ENCODE measurements at places on chromosomes 13 and 19.

DNA sequence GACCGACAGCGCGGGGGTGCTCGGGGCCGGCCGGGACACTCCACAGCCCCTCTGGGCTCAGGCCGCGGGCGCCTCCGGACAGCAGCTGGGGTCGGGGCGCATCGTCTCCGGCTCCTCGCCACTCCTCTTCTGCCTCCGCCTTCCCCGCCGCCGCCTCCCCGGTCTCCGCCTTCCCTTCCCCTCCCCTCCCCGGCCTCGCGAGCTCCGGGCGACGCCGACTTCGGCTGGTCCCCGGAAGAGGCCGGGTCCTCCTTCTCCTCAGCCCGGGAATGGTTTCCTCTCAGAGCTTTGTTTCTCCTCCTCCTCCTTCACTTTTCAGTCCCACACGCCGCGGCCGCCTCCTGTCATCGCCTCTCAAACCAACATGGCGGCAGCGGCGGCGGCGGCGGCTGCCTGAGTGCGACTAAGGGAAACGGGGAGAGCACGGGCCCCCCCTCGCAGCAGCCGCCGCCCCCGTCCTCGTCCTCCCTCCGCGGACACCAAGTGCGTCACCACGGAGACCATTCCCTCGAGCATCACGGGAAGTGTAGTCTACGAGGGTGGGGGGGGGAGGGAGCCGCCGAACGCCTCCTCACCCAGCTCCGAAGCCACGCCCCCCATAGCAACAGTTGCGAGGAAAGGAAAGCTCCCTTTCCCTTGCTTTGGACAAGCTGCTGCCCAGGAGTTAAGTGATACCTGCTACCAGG, at the start of gene UBL3:
Gene UBL3 (minus strand): TSS at position 405 of the 686 bp plus-strand sequence. CDS start 1,079 bp downstream, outside the sequence.
- peak; percentile 94 for DNase-seq

DNA sequence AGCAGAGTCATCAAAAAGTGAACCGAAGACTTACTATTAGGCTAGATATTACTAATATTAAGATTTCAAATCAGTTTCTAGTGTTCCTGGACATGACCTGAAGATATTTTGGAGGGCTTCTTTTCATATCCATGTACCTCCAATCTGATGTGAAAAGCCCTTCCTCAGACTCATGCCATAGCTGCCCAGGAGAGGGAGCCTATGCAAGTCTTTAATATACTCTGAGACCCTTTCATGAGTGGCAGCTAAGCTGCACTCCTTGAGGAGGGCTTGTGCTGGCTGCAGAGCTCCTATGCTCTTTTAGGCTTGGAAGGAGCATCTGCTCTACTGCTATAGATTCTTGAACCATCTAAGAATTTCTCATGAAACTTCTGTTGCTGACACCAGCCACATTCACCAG, 715.3 kb downstream of the OLFM4 start:
- DNase-seq, result no peak

DNA sequence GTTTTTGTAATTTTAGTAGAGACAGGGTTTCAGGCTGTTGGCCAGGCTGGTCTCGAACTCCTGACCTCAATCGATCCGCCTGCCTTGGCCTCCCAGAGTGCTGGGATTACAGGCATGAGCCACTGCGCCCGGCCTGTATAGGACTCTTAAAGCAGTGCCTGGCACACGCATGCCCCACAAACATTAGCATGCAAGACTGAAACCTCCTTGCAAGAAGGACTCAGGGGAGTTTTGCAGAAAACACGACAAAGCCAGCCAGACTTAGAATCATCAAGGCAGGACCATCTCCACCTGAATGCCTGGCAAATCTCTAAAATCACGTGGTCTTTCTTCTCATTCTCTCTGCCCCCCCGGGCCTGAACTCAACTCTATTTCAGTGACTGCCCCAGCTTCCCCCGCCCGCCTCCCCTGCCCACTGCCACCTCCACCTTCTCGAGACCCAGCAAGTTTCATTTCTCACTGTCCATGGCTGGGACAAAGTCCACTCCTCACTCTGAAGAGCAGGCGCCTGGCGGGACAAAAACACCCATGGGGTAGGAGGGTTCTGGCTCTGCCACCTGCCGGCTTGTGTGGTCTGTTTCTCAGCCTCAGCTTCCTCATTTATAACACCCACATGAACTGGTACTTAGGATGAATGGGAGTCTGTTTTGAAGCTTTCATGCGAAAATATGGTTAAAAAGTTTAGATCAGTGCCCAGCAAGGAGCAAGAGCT, 2.4 kb downstream of the TICAM1 start:
- DNase-seq, result peak; percentile 62

GRCh38 chr19:48480183-48480557, 11.0 kb downstream of the CYTH2 start:
- DNase-seq, result peak; percentile 72

DNA sequence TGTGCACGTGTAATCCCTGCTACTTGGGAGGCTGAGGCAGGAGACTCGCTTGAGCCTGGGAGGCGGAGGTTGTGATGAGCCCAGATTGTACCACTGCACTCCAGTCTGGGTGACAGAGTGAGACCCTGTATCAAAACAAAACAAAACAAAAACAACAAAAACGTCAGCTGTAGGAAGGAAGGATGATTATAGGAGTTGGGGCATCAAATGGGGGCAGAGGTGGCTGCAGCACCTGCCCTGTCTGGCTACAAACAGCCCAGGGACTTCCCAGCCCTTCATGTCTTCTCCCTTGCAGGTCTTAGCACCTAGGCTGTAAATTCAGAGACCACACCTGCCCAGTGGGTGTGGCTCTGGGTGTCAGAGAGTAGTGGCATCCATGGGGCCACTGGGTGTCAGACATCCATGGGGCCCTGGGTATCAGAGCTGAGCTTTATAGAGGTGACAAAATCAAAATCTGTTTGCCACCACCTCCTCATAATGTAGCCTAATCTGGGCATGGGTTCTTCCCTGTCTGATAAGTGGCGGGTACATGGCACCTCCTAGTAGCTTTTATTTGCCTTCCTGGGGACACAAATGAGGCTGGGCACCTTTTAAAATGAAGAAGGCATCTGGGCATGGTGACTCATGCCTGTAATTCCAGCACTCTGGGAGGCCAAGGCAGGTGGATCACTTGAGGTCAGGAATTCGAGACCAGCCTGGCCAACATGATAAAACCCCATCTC, 4.7 kb upstream of the B3GNT3 start:
- no peak for DNase-seq

GRCh38 chr13:39602277-39602613, 748 bp downstream of the LHFPL6 start:
- DNase-seq, result peak; percentile 69

DNA sequence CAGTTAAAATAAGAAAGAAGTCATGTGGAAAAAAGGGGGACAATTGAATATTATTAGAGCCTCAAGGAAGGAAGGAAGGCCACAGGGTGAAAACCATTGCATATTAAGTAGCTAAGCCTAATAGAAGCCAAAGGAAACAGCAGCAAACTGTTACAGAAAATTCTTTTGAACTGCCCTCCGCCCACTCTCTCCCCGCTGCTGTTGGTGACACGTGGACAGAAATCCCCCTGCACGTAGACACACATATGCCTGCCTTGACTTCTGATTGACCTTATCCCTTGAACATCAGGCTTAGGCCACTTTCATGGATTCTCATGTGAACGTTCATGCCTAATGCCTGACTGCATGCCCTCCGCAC, 229.1 kb downstream of the KCNRG start:
- DNase-seq, result no peak

GRCh38 chr19:15507068-15508034, 974 bp upstream of the CYP4F22 start:
- no peak for DNase-seq

- no peak for DNase-seq
These were observed 4.8 kb downstream of the COLGALT1 start for GRCh38 chr19:17560205-17560595.

DNA sequence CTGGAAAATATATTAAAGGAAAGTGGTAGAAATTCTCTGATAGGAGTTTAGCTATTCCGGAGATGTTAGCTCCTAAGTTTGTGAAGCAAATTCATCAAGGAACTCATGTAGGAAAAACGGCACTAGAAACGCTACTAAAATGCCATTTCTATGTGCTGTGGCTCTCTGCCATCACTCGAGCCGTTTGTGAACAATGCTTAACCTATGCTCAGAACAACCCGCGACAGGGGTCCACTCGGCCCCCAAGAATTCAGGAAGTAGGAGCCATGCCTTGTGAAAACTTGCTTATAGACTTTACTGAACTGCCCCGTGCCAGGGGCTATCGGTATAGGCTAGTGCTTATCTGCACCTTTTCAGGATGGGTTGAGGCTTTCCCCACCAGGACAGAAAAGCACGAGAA, 14.2 kb upstream of the SLC15A1 start:
- DNase-seq, result no peak

DNA sequence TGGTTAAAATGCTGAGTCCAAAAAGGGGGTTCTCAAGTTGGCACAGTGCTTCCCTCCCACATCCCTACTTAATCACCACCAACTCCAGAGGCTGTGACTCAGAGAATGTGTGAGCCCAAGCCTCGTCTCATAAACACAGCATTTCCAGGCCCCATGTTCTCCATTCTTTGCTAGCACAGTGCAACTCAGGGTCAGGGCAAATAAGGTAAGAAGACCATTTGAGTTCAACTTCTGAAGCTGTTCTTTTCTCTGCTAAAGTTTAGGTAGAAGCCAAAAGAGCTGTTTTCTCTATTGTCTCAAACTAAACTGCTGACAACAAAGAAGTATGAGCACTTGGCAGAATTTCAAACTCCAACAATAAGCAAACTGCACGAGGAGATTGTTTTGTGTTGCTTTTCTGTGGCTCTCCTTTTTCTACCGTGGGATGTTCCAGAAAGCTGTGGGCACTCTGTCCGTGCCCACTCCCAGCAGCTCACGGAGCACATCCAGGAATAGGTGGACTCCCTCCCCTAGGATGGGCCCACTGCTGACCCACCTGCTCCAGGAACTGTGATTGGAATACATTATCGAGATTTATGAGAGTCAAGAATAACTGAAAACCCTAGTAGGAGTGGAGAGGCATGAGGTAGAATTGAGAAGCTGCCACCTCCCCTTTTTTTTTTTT, 494.3 kb downstream of the COG6 start:
- no peak for DNase-seq

- no peak for DNase-seq
These were observed 32.8 kb downstream of the TNFSF13B start for GRCh38 chr13:108302279-108302678.

DNA sequence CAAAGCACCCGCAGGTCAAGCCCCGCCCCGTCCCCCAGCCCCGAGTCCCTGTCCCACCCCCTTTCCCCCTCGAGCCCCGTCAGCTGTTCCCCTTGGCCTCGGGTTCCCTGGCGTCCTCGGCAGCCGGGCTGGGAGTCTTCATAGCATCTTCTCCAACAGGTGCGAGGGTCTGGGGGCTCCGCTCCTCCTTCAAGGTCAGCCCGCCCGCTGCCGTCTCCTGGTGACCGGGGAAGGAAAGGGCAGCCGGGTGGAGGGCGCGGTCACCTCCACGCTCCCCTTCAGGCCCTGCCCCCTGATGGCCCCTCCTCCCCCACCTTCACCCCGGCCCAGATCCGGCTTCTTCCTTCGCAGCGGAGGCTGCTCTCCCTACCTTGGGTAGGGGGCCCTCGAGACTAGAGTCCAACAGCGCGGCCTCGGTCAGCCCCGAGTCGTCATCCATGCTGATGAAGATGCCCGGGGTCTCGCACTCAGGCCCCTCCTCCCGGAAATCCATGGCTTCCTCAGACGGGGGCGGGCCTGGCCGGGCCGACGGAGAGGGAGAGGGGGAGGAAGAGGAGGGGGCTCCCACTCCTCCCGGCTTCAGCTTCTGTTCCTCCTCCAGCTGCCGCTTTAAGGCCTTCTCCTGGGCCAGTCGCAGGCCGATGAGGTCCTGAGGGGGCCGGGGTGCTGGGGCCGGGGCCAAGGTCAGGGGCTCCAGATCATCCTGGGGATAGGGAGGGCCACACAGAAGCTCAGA, 541 bp upstream of the RSPH6A start:
- no peak for DNase-seq

GRCh38 chr19:10270616-10271394, at the start of gene ICAM1:
Gene ICAM1 (plus strand): TSS chr19:10271120. CDS start chr19:10271160, 40 bp downstream.
- DNase-seq, result peak; percentile 84

DNA sequence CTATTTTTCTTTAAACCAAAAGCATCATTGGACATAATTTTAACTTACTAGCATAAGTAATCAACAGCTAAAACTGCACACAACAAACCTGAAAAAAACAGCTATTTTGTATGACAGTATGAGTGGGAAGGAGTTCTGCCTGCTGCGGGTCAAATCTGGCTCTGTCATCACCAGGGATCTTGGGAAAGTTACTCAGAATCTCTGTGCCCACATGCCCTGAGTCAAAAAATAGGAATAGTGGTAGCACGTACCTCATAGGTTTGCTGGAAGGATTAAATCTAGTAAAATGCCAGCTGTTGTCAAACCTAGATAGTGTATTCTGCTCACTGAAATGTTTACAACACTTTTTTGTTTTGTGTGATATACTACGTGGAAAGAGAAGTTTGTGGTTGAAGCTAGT, 1.1 kb downstream of the CLN5 start:
- DNase-seq, result no peak

DNA sequence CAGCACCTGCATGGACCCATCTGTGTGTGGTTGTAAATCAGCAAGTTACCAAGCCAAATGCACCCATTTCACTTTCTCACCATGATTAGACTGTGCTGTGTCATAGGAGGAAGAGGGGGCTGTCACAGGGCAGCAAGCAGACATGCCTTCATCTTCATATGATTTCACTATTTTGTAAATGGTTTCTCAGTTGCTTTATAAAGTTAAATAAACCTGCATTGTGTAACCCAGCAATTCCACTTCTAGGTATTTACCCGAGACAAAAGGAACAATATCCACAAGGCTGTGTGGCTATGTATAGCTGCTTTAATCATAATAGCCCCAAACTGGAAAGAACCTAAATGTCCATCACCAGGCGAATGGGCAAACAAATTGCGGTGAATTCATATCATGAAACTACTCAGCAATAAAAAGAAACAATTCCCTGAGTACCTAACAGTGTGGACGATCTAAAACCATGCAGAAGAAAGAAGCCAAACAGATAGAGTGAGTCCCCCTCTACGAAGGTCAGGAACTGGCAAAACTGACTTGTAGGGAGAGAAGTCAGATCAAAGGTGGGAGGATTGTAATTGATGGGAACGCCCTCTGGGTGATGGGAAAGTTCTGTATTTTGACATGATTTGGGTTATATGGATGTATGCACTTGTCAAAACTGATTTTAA, 185.4 kb downstream of the COL4A1 start:
- no peak for DNase-seq

DNA sequence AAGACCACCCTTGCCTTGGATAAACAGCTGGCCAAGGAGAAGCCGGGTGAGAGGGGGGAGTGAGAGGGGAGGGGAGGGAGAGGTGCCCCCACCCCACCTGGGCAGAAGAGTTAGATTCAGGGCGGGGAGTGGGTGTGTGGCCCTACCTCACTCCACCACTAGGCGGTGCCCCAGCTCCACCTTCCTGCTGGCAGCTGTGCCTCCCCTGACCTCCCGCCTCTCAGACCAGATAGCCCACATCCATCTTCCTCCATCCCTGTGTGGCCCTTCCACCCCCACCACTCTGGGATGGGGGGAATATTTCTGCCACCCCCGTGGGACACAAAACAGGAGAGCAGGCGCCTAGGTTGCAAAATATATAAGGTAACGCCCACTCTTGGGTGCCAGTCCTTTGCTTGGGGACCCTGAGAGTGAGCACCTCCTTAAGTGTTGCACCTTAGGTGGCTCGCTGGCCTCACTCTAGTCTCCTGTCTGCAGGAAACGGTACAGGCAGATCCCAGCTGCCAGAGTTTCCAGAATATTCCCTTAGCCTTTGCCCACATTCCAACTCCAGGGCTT, 13.8 kb upstream of the EHD2 start:
- peak; percentile 73 for DNase-seq
